ENCODE measurements at places on chromosomes 5 and 9. TPM values are rescaled to one million over a fixed set of nuclear protein-coding genes. Genes with fewer than 3 reads are reported as not detected.

The CDH9 gene
- total RNA-seq: 0.24 TPM

DNA sequence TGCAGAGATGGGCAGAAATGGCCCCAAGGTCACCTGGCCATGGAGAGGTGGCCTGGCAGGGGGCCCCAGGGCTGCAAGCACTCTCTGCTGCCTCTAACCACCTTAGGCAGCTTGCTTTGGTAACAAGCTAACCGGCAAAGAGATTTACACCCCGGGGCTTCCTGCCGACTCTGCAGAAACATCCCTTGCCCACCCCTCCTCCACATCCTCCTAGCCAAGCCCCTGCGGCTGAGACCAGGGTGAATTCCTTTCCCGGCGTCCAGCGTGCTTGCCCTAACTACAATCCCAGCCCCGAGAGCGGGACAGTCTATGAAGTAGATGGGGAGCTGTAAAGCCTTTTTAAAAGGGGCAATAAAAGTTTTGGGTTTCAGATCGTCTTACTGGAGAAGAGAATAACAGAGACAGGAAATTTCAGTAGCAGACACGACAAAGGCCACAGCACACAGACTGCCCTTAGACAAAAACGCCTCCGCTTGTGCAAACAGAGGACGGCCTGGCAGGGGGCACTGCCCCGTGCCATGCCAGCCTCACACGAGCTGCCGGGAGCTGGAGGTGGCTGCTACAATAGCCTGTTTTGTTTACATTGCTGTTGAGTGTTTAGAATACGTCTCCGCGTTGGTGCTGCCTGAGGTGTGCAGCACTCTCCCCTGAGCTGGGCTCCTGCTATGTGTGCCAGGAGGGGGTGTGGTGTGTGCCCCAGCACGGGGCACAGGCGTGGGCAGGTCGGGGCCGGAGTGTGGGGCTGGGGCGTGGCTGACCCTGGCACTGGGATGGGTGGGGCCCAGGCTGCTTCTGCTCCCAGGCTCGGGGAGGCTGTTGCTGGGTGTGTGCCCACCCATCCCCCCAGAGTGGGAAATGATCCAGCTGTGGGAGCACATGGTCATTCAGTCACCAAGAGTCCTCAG, 15.3 kb downstream of the MYMK start:
- no peak for DNase-seq
- peaks cover 68% of the 10 kb centered on the region for H3K4me1 ChIP-seq
- H3K27ac ChIP-seq: no peak overlapping the region
- peaks cover 3% of the 10 kb centered on the region for H3K27me3 ChIP-seq

The ACSL6 gene
- total RNA-seq: 2.5 TPM

The IFNA21 gene
- not detected for total RNA-seq

DNA sequence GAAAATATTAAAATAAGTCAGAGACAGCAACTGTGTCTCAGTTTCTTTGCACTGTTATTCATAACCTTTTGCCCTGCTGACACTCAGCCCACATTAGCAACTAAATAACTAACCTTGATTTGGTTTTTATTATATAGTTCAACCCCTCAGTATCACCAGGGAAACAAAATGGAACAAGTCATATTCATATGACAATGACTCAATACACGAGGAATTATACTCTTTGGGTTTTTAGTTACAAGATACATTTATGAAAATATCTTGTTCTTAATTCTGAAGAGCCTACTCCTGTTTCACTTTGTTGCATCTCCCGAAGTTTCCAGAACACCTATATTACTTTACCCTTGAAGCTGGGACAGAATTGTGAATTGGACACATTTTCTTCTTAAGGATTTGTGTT, 845.4 kb downstream of the EFNA5 start:
- H3K4me3 ChIP-seq: no peak overlapping the region
- no peaks in the 10 kb centered on the region for H3K4me1 ChIP-seq
- H3K27ac ChIP-seq: no peak overlapping the region
- no peak for DNase-seq
- H3K27me3 ChIP-seq: no peaks in the 10 kb centered on the region
- H3K36me3 ChIP-seq: no peaks in the 10 kb centered on the region

DNA sequence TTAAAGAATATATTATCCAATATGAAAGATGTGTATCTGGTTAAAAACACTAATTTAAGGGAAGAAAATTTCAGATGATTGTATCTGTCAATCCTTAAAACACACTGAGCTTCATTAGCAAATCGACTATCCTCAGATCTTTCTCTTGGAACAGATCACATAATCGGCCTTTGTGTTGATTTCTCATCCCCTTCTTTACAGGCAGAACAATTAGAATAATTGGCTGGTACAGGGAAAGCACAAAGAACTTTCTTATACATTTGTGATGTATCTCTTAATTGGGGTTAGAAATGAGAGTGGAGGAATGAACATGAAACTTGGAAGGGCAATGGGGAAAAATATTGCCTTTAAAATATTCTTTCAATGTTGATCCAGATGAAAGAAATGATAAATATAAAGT, 662.1 kb downstream of the TLE4 start:
- no peak overlapping the region for H3K4me3 ChIP-seq
- H3K4me1 ChIP-seq: no peaks in the 10 kb centered on the region
- no peaks in the 10 kb centered on the region for H3K36me3 ChIP-seq
- H3K27me3 ChIP-seq: no peaks in the 10 kb centered on the region
- no peak overlapping the region for H3K27ac ChIP-seq
- DNase-seq: no peak

The GM2A gene
- total RNA-seq: 16.6 TPM

- no peak overlapping the region for H3K4me3 ChIP-seq
- DNase-seq: no peak
- H3K36me3 ChIP-seq: no peaks in the 10 kb centered on the region
- H3K27ac ChIP-seq: no peak overlapping the region
- H3K4me1 ChIP-seq: no peaks in the 10 kb centered on the region
- H3K27me3 ChIP-seq: peaks cover 37% of the 10 kb centered on the region
Observed at GRCh38 chr5:31911291-31912265, 262.5 kb downstream of the GOLPH3 start.

The ADGRD2 gene
- total RNA-seq: not detected

Data from HepG2 (cell line).